Endodermal cell (in vitro differentiated cells): ENCODE measurements at places on chromosomes 11 and 22. TPM values are rescaled to one million over a fixed set of nuclear protein-coding genes. Genes with fewer than 3 reads are reported as not detected.

The MS4A14 gene
- total RNA-seq, result not detected in 2 replicates

The COX8A gene
- 298 and 312 TPM in 2 replicates for total RNA-seq

The KCNJ1 gene
- 0.05 TPM in 1 of 2 replicates, not detected in the other for total RNA-seq

The RRM1 gene
- total RNA-seq, result 62.8 to 108 TPM (median 102 TPM) in 3 replicates

The OR8B12 gene
- total RNA-seq, result not detected in 3 replicates

The GAB4 gene
- not detected in 3 replicates for total RNA-seq

DNA sequence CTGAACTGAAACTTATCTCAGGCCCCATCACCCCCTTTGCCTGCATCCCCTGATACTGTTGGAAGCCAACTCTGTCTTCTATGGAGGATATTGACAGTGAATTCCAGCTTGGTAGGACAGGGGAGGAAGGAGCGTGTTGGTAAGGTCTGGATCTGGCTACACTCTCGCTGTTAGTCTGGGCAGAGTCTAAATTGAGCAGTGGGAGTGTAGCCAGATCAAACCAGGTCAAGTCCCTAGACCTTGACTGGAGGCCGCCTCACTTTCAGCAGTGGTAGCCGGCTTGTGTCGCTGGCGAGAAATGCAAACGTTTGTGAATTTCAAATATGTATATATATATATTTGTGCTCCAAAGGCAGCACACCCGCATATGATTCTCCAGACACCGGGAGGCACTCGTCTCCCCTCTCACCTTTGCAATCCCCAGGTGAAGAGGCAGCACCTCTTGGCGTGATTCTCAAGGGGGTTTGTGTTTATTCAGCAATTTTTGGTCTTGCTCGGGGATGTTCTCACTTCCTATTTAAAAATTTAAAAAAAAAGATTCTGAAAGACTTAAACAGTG is 26.7 kb downstream of the DHCR7 start:
- H3K4me1 ChIP-seq, result no peaks in the 10 kb centered on the region
- no peak for DNase-seq
- no peaks in the 10 kb centered on the region for H3K36me3 ChIP-seq
- H3K27ac ChIP-seq, result no peak overlapping the region

GRCh38 chr11:86592047-86592591 is 80.3 kb downstream of the ME3 start:
- DNase-seq, result no peak
- peak overlapping the region; percentile 80 for H3K27ac ChIP-seq
- no peaks in the 10 kb centered on the region for H3K36me3 ChIP-seq
- peaks cover 34% of the 10 kb centered on the region for H3K4me1 ChIP-seq

DNA sequence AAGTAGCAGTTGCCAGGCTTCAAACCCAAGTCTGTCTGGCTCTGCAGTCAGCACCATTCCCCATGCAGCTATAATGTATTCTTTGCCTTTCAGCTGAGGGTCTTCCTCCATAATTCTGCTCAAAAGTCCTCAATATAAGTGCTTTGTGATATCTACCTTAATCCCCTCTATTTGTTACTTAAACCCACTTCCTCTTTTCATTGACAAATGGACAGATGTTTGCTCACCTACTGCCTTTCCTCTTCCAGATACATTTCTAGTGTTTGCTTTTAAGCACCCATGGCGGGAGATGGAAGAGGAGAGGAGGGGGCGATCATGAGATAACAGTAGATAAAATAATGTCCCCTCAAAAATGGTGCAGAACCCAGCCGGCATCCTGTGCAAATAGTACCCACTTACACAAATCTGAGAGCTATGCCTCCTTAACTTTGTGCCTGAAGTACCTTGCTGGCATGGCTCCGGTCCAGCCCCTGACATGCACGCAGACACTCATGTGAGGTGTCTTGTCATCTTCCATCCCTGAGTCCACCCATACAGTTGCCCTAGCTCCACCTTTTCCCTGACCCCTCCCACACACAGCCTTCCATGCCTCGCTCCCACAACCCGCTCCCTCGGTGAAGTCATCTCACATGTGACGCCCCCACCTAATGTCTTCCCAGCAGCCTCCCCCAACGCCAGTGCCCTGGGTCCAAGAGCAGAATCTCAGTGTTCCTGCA is 109.6 kb downstream of the TRIM29 start:
- H3K4me3 ChIP-seq, result no peak overlapping the region
- H3K27ac ChIP-seq, result no peak overlapping the region
- peaks cover 17% of the 10 kb centered on the region for H3K4me1 ChIP-seq
- peak; percentile 31 for DNase-seq
- no peaks in the 10 kb centered on the region for H3K36me3 ChIP-seq

DNA sequence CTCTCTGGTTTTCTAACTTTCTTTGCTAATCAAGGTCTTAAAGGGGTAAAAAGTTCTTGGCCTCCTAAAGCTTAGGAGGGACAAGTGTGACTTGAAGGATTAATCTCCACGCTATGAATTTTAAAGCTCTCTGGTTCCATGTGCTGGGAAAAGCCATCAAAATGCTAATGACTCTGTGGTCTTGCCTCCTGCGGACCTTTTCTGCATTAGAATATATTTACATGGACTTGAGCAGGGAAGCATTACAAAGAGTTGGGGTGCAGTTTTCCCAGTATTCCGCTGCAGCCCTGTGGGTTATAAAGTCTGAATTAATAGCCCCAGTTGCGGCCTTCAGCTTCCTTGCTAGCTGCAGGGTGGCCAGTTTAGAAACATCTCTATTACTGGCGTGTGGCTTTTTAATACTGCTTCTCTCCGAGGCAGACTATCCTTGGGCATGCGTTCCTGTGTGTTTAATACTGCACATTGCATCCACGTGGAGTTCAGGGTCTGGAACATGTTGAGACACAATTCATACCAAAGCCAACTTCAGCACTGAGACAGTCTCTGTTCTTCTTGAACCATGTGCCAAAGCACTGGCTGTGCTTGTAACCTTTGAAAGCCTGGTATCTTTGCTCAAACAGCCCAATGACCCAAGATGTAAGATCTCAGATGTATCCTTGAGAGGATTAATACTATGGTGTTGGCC is 27.3 kb downstream of the TSPAN18 start:
- peak; percentile 58 for DNase-seq
- H3K27me3 ChIP-seq, result no peaks in the 10 kb centered on the region
- H3K4me3 ChIP-seq, result no peak overlapping the region

GRCh38 chr11:32200136-32200847 is 109.4 kb downstream of the RCN1 start:
- peaks cover 4% of the 10 kb centered on the region for H3K4me1 ChIP-seq
- H3K36me3 ChIP-seq, result no peaks in the 10 kb centered on the region
- H3K27ac ChIP-seq, result no peak overlapping the region
- H3K4me3 ChIP-seq, result no peak overlapping the region
- peaks cover 10% of the 10 kb centered on the region for H3K27me3 ChIP-seq
- DNase-seq, result peak; percentile 76

DNA sequence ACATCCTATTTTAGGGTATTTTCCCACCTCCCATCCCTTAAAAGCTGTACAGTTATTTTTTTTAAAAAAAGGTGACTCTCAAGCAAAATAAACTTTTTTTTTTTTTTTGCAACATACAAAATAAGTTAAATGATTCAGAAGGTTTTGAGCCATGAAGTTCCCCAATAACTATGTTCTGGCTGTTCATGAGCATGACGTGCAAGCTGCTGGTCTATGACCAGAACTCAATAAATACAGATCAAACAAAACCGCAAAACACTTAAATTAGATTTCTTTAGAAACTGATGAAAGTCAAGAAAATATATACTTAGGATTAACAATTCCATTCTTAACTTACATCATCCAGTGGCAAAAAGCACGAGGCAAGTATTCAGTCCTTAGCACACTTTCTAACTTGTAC is 24.1 kb upstream of the CLNS1A start:
- H3K27ac ChIP-seq, result no peak overlapping the region
- H3K36me3 ChIP-seq, result peaks cover 20% of the 10 kb centered on the region
- no peak for DNase-seq

DNA sequence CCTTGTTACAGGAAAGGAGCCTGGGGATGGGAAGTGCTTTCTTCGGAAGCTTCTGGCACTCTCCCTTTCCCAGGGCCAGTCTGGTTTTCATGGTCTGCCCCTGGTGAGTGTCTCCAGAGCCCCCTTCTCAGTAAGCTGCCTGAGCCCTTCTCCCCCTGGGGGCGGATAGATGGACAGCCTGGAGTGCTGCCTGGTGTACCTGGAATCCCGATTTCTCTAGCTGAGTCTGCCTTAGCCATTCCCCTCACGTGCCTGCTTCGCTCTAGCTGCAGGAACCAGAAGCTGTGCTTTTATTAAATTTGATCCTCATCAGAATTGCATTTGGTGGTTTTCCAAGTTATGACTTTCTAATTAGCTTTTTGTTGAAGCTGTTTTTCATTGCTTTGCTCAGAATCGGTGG is 152.9 kb upstream of the NAV2 start:
- no peak overlapping the region for H3K27ac ChIP-seq
- no peak overlapping the region for H3K4me3 ChIP-seq

DNA sequence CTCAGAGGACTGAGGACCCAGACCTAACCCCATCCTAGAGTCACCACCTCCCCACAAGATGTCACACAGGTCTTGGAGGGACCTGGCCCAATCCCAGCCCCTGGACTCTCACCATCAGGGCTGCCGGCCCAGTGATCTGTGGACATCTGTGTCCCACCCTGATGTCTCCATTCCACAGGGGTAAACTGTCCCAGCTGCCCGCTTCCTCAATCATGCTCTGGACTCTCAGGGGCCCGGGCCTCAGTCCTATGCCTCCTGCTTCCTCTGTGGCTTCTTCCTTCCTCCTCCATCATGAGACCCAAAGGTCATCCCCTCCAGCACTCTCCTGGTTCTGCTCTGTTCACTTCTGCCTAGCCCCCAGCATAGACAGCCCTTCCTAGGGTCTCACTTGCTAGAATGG is 32.2 kb downstream of the ARAP1 start:
- peaks cover 20% of the 10 kb centered on the region for H3K36me3 ChIP-seq
- H3K27ac ChIP-seq, result no peak overlapping the region
- no peak overlapping the region for H3K4me3 ChIP-seq
- DNase-seq, result no peak

DNA sequence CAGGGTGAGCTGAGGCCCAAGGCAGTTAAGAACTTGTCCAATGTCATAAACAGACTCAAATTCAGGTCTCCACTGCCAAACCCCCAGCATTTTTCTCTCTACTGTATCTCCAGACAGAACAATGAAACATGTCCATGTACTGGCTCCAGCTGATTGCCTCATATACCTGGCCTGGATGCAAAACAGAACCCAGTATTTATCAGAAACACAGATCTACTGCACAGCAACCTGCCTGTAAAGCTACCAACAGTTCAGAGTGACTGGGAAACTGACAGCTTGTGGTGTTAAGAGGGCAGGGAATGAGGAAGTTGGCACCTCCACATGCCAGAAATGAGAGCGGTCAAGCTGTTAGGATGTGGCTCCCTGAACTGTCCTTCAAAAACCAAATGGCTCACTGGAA is 41.6 kb downstream of the C11orf71 start:
- H3K27me3 ChIP-seq, result no peaks in the 10 kb centered on the region
- H3K4me3 ChIP-seq, result no peak overlapping the region
- H3K36me3 ChIP-seq, result no peaks in the 10 kb centered on the region
- no peak overlapping the region for H3K27ac ChIP-seq

- peaks cover 12% of the 10 kb centered on the region for H3K27me3 ChIP-seq
- DNase-seq, result peak; percentile 28
- H3K4me3 ChIP-seq, result no peak overlapping the region
These were observed 60.0 kb downstream of the BTG4 start for GRCh38 chr11:111452146-111452545.

DNA sequence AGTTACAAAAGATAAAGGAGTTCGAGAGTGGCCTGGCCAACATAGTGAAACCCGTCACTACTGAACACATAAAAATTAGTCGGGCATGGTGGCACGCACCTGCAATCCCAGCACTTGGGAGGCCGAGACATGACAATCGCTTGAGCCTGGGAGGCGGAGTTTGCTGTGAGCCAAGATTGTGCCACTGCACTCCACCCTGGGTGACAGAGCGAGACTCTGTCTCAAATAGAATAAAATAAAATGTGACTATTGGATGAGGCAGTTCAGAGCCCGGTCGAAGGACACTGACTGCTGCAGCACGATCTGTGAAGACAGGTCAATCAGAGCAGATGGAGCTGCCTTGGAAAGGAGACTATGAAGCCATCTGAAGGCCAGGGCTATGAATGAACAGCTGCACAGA is 37.7 kb upstream of the ANO1 start:
- H3K27me3 ChIP-seq, result no peaks in the 10 kb centered on the region
- no peak overlapping the region for H3K27ac ChIP-seq
- no peaks in the 10 kb centered on the region for H3K4me1 ChIP-seq
- no peaks in the 10 kb centered on the region for H3K36me3 ChIP-seq

DNA sequence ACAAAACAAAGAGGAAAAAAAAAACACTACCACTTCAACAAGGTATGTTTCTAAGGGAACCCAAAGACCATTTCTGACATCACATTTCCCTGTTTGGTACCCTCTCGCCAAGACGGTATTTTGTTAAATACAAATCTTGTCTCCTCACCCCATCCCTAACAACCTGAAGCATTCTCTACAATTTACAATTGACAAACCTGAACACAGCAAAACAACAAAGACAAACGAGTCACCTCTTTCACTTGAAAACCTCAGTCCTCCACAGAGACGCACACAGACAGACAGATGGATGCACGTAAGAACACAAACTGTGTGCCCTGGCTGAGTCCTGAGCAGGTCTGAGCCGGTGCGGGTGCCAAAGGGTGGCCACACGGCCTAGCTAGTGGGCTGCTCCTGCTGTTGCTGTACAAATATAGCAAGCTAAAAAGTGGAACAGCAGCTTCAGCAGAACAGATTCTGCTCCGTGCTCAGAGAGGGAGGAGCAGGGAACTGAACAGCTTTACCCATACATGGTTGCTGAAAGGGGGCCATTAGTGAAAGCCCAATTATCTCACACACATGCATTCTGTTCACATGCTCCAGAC is 28.5 kb downstream of the CELF1 start:
- H3K27ac ChIP-seq, result peak overlapping the region; percentile 5
- no peak for DNase-seq
- peaks cover 17% of the 10 kb centered on the region for H3K4me1 ChIP-seq
- no peak overlapping the region for H3K4me3 ChIP-seq
